T-cell (primary cell): ENCODE measurements at places on chromosomes 2 and 18. TPM values are rescaled to one million over a fixed set of nuclear protein-coding genes. Genes with fewer than 3 reads are reported as not detected.

Gene PSMA8
- 0.35 TPM for total RNA-seq

Gene UPP2
- total RNA-seq = not detected

Gene FAM237A
- total RNA-seq = not detected

Gene DES
- not detected for total RNA-seq

Gene KLHL14
- 0.83 TPM for total RNA-seq

Gene IL36G
- total RNA-seq = not detected

Gene SLC4A5
- 14.2 TPM for total RNA-seq

Gene ST8SIA3
- not detected for total RNA-seq

Gene COBLL1
- total RNA-seq = 2.1 TPM

Gene SLC19A3
- total RNA-seq = not detected

Gene DPY30
- total RNA-seq = 45.6 TPM

Gene SKA1
- total RNA-seq = 0.70 TPM

Gene NETO1
- not detected for total RNA-seq

Gene SCN3A
- total RNA-seq = 0.28 TPM

Gene ABHD1
- 0.99 TPM for total RNA-seq

Gene ECEL1
- total RNA-seq = not detected

Gene TMEM131
- total RNA-seq = 43.8 TPM

Gene EDAR
- 7.3 TPM for total RNA-seq
